ENCODE measurements at places on chromosomes 4 and X.
A peak's percentile ranks its signal among the peaks of the same experiment; 100 is the strongest.

GRCh38 chrX:53440101-53440500 lies 5.9 kb upstream of the HSD17B10 start:
- peak; percentile 27 for DNase-seq

DNA sequence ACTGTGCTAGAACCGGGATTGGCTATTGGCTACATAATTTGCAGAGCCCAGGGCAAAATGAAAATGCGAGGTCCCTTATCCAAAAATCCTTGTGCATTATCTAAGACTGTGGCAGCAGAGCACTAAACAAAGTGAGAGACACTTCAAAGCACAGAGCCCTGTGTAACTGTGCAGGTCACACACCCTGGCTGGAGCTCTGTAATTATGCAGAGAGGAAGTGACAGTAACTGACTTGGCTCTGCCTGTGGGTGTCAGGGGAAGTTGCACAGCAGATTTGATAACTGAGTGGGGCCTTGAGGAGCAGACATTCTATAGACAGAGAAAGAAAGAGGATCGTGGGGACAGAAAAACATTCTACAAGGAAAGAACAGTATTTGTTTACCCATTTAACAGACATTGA lies 173.5 kb upstream of the FMR1 start:
- no peak for DNase-seq

GRCh38 chr4:90124276-90124675 lies 2.9 kb upstream of the CCSER1 start:
- DNase-seq, result peak; percentile 81

DNA sequence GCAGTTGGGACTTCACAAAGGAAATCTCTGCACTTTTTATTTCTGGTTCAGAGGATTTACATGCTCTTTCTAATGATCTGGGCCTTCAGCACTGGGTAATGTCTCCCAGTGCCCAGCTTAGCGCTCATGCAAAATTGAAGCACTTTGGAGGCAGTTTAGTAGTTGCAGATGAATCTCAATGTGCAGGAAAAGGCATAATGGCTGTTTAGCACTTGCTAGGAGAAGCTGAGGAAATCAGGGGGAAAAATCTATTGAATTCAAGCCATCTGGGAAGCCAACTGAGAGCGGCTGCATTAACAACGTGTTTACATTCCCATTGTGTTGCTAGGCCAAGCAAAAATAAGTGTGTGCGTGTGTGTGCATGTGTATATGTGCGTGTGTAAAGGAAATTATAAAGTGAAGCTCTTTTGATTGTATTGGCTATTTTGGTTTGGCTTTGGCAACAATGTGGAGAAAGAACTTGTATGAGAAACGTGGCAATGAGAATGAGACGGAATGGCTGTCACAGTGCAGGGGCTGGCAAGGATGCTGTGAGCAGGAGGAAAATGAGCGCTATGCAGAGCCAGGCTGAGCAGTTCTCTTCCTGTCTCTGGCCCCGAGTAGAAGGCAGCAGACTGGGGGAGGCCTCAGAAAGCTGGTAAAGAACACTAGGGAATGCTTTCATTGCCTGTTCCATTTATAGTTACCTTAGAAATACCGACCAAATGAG lies 231.5 kb downstream of the UNC5C start:
- DNase-seq, result peak; percentile 21

- DNase-seq, result no peak
Measured at GRCh38 chrX:69603566-69604194, 12.2 kb upstream of the EDA start.

DNA sequence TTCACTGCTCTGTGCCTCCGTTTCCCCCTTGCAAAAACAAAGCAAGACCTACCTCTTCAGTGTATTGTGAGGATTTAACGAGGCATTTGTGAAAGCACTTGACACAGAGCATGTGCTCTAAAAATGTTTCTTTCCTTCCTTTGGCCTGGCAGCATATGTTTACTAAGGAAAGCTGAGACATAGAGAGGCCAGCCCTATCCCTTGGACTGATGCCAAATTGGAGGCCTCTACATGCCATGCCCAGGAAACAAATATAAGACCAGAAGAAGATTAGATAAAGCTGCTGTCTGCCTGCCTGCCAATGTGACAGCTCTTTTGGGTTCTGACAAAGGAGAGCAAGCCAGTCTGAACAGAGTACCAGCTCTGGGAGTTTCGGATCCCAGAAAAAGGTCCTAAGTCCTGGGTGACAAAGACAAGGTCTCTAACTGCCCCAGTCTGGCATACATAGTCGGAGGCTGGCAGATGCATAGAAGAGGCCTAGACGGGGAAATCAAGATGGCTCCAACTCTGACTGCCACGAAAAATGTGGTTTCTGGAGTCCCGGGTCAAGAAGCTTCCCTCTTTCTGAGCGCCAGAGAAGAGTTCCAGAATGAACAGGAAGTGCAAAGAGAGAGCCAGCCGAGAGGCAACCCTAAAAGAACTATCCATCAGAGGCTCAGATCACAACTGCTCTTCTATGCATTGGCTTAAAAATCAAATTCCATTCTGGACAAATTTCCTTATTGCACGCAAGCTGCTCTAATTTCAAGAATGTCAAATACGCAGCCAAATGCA lies 25.8 kb downstream of the OTUD6A start:
- DNase-seq, result peak; percentile 18

DNA sequence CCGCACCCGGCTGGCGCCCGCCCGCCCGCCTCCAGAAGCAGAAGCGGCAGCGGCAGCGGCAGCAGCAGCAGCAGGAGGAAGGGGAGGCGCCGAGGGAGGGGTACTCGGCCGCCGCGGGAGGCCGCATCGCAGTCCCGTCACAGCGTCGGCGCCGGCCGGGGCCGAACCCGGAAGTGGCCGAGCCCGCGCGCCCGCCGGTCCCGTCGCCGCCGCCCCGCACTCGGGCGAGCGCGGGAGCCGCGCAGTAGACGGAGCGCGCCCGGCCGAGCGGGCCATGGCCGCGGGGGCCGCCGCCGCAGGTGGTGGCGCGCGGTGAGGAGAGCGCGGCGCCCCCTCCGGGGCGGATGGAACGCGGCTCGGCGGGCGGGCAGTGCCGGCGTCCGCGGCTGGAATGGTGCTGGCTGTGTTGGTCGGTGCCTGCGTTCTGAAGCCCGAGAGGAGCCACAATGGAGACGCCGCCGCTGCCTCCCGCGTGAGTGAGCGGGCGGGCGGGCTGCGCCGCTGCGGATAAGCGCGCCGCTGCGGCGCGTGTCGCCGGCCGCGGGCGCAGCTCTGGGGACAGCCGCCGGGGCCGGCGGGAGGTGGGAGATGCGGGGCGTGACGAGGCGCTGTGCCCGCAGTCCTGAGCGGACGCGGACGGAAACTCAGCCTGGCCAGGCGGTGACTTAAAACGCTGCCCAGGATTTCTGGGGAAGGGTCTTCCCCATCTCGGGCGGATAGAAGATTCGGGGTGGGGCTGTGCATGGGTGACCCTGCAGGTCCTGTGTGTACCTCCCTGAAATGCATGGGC lies at the start of gene KLHL2:
Gene KLHL2 (plus strand): TSS at position 131 of the 790 bp plus-strand sequence. CDS start 316 bp downstream, at position 447.
- DNase-seq, result peak; percentile 57

DNA sequence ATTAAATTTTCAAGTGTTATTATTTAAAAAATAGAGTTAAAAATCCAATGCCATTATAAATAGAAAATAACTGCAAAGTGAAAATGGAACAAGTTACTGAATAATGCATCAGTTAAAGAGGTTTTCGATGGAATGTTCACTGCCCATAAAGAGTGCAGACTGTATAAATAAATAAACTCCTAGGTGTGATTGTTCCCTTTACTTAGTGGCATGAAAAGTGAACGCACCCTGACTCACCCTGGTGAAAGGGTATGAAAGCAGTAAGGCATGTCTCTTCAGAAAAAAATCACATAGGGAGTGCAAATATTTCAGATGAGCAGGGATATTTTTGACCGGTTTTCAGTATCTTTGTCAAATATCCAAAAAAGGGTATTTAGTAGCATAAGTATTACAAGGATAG lies 387.8 kb downstream of the DCAF12L2 start:
- DNase-seq, result no peak

DNA sequence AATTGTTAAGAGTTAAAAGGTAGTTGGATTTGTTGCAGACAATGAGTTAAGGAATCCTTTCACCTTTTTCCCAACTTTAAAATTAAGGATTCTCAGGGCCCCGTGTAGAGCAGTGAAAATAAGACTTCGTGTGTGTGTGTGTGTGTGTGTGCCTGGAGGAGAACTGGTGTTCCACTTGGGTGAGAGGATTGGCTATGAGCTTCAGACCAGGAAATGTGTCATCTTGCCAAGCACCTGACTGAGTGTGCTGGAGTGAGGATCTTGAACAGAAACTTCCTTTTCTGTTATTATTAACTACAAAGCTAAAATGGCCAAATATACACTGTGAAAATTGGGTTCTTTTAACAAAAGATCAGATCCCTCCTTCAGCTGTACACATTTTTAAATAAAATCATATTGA lies 113.1 kb upstream of the VCX2 start:
- no peak for DNase-seq

- peak; percentile 60 for DNase-seq
Measured at GRCh38 chr4:167021545-167022155, 212.6 kb downstream of the SPOCK3 start.

DNA sequence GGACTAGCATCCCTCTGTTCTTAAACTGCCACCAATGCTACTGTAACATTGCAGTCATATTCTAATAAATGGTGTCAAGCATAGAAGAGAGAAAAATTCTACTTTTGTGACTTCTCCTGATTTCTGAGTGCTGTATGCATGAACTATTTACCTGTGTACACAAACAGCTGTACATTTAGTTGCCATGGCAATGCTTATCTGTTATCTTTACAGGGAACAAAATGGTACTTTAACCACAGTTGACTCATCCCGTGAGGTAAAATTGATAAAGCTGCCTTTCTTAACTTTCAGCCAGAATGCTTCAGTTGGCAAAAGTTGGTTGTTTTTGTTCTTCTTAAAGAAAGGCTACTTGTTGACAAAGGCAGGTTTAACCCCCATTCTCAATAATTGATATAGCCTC lies 587.5 kb upstream of the MAGEB2 start:
- DNase-seq, result no peak

- no peak for DNase-seq
Measured at GRCh38 chr4:181018913-181019312, 1224.3 kb upstream of the TENM3 start.

DNA sequence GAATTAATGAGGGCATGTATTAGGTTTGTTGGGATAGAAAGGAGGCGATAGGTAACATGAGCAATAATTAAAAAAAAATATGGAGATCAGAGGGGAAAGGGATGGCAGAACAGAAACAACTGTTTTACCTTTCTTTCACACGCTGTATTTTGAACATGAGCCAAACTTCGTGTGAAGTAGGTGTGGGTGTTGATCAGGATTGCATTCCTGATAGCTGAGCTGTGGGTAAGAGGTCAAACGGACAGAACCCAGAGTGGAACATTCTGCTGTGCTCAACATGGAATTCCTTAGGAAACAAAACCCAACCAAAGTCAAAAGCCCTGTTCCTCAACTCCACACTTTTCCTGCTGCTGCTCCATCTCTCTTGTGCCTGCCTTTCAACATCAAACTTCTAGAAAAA lies 162.5 kb upstream of the CASK start:
- no peak for DNase-seq

DNA sequence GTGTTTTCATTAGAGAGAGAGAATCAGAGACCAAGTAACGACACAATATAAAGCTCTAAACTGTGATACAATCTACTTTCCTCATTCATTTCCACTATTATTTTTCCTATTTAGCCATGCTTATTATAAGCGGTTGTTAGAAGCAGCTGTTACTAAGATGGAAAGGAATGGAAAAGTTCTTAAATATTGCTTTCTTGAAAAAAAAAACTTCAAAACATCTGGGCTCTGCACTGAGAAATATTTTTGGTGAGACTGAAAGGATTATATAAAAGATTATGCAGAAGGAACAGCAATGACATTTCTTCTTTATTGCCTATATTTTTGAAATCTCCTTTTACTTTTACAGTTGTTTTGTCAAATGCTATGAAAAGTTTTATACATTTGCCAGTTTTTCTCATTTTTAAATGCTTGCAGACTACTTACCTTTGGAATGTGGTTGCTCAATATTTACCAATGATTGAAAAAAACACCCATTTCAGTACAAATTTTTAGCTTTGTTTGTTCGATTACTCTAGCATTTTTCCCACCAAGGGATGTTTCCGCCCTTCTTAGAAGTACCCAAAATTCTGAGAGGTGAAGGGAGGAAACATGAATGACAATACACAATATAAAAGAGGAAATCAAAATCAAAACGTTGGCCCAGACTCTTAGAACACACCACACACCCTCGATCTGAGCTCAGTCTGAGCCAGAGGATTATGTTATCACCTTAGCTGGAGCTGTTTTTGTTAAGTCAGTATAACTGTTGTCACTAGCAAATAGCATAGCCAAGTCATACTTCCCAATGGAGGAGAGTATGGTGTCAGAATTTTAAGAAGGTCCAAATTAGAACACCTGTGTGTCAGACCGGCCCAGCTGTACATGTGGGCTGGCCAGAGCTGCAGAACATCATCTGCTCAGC lies 18.4 kb downstream of the DKK2 start:
- no peak for DNase-seq

DNA sequence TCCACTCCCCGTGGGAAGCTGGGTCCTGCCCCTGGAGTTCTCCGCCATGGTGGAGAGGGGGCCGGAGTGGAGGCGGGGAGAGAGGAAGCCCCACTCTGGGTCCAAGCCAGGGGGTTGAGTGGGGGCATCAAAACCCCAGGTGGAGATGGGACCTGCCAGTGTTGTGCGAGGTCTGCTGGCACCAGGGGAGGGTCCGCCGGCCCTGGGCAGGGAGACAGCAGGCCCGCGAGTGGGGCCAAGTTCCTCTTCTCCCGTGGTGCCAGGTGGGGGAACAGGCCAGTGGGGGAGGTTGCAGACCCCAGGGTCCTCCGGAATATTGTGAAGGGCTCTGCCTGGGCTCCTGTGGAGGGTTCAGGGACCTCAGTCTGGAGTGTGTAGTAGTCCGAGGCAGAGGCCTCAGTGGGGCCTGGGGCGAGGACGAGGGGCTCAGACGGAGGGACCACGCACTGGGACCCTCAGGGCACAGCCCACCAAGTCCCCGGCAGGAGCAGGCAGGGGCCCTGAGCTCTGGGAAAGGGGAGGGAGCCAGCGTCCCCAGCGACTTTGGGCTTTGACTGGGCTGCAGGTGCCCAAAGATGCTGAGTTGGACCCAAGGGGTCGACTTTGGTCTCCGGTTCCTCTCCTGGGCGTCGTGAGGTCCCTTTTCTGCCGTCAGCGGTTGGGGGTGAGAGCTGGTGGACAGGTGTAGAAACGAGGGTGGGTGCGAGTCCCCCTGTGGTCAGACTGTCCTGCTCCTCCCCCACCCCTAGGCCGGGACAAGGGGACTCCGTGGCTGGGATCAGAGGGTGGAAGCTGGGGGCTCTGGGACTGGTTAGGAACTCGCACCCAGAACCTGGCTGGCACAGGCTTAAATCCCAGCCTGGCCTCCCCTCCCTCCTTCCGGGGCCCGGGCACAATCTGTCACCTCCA lies 43.8 kb upstream of the NKX1-1 start:
- no peak for DNase-seq

GRCh38 chr4:173932701-173933100 lies 350.8 kb downstream of the FBXO8 start:
- no peak for DNase-seq

- DNase-seq, result no peak
Measured at GRCh38 chrX:57451426-57452020, 140.3 kb upstream of the ZXDB start.

GRCh38 chr4:127479031-127479622 lies 153.6 kb upstream of the INTU start:
- peak; percentile 45 for DNase-seq

All from NCI-H446 treated with DMSO at 0.1 percent for 48 hours (cell line).